ENCODE measurements at places on chromosomes 2 and 18.

DNA sequence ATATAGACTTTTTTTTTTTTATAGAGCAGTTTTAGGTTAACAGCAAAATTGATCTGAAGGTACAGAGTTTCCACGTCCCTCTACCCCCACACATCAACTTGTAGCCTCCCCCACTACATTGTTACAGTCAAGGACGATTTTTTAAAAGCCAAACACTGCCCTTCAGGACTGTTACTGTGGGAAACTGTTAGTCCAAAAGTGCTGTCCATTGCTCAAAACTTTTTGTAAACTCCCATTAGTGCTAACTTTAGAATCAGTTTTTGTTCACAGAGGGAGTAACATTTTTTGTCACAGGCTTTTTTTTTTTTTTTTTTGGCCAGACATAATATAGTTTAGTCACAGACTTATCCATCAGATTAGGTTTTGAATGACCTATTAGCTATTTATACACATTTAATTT is 24.1 kb downstream of the ELP2 start:
- no peak for DNase-seq

- DNase-seq, result no peak
Measured at GRCh38 chr2:204005940-204006721, 69.6 kb downstream of the ICOS start.

- DNase-seq, result peak; percentile 4
Measured at GRCh38 chr2:204486805-204487204, 58.5 kb upstream of the PARD3B start.

DNA sequence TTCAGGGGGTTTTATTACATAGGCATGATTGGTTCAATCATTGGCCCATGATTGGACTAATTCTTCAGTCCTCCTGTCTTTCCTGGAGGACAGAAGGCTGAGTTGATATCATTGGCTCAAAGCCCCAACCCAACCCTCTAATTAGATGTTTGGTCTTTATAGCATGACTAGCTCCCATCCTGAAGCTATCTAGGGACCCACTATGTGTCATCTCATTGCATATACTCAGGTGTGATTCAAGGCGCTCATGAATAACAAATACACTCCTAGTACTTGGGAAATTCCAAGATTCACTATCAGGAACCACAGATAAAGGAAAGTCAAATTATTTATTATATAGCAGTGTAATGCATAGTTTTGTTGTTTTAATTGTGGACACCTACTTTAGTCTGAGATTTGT is 24.9 kb upstream of the NBEAL1 start:
- no peak for DNase-seq

DNA sequence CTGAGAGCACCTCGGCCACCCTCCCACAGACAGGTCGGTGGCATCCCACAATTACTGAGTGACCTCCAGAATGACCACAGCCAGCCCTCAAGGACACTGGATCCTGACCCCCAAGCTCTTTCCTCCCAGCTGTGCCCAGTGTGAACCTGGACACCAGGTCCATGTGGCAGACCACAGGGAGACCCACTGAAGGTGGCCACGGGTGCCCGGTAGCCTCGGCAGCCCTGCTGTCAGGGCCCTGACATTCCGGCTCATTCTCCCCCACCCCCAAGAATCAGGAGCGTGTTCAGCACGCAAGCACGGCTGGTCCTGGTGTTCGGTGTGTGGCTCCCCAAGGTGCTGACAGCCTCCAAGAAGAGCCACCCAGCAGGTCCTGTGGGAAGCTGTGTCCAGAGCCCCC is 32.8 kb downstream of the AQP12A start:
- DNase-seq, result no peak

GRCh38 chr18:66317243-66318090 is 286.4 kb downstream of the CDH19 start:
- DNase-seq, result peak; percentile 4

DNA sequence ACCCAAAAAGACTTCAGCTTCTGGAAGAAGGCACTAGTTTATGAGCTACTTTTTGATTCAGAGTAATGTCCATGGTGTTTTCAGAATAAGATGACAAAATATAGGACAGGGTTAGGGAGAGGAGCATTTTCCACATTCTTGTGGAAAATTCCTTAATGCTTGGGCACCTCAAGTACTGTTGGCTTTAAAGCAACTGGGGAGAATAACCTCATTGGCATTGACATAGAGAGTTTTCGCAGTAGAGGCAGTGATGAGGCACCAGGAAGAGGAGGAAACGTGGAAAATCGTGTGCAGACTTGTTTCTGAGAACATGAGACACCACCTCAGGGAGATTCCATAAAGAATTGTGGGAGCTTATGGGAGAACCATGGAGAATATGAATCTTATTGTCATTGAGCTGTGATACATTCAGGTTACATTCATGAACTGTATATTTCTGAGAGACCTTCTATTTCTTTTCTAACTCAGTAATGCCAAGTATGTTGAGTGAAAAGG is 929.0 kb upstream of the NRXN1 start:
- no peak for DNase-seq
